ENCODE measurements at places on chromosomes 2 and 18.

DNA sequence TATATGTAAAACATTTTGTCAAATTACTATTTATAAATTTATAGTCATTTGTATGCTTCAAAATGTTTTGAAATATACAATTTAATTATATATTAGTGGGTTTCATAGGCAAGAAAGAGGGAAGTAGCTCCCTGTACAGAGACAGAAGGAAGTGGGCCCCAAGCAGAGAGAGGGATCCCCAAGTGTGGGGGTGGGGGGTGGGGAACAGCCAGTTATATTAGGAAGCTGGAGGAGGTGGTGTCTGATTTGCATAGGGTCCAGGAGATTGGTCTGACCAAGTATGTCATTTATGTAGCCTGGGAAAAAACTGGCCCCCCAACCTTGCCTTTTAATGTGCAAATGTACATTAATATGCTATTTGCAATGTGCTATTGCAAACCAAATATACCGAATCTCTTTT lies 76.5 kb upstream of the ZSWIM2 start:
- no peak for DNase-seq

DNA sequence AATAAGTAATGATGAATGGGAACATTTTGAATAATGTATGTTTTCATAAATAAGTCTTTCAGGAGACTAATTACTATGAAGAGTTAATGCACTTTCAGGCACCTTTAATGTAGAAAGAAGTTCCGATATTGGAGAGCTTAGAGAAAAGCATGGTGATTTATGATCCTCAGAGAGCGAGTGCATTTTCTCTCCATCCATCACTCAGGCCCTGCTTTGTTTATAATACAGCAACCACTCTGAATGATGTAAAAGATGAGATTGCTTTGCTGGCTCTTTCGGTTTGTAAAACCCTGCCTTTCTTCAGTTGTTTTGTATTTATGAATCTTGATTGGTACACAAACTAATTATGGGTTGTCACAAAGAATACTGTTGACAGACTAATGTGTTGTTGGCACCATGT lies 132.0 kb downstream of the NYAP2 start:
- DNase-seq: no peak

GRCh38 chr2:24214880-24215279 lies 40.0 kb downstream of the FAM228A start:
- no peak for DNase-seq

GRCh38 chr2:239887604-239888003 lies 137.5 kb downstream of the NDUFA10 start:
- DNase-seq: no peak

- DNase-seq: no peak
These were observed 24.9 kb upstream of the RPIA start for GRCh38 chr2:88666576-88666975.

DNA sequence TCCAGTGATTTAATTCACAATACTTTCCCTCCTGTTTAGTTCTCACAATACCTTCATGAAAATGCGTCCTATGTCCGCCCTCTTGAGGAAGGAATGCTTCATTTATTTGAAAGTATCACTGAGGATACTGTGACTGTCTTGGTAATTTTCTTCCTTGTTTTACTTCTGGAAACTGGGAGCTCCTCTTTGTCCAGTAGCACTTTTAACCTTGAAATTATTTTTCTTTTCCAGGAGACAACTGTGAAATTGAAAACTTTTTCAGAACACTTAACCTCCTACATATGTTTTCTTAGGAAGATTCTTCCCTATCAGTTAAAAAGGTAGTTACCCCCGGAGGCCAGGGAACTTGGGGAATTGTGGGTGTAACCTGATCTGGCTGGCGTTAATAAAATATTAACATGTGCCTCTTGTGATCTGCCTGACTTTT lies 58.9 kb upstream of the STON1 start:
- DNase-seq: no peak

- DNase-seq: no peak
These were observed 6.4 kb downstream of the VRK2 start for GRCh38 chr2:58052978-58053377.

DNA sequence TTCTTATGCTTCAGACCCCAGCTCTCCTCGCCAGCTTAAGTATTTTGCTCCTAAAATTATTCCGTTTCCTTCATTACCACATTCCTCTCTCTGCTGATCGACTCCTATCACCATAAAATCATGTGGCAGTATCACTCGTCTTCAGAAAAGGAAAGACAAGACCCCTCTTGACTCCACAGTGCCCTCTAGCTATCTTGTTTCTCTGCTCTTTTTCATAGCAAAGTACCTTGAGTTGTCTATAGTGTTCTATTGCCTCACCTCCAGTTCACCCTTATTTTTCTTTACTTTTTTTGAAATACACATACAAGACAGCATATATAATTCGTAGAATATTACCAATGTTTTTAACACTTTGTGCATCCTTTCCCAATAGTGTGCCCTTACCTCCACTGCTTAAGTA lies 273.2 kb upstream of the SIX3 start:
- DNase-seq: no peak

GRCh38 chr18:59109375-59109774 lies 30.3 kb upstream of the SEC11C start:
- DNase-seq: no peak

- no peak for DNase-seq
These were observed 48.9 kb downstream of the LAMA3 start for GRCh38 chr18:23738151-23738550.

GRCh38 chr2:134515137-134515536 lies 203.7 kb downstream of the TMEM163 start:
- no peak for DNase-seq

DNA sequence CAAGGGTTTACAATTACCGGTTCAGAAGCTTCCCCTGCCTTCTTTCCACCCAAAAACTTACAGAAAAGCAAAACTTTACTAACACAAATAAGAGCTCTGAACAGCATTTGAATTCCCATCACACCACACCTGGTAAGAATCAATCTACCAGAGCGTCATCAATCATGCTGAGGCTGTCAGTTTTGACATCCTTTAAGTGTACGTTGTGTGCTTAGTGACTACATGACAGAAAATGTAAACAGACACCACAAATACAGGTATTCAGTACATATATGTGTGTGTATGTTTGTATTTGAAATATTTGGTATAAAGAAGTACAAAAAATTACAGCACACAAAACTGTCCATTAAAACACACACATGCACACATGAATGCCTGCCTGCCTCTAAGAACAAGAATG lies 523.5 kb downstream of the TMEM182 start:
- no peak for DNase-seq

Measured in activated CD8-positive, alpha-beta memory T cell treated with anti-CD3 and anti-CD28 coated beads for 4 hours (primary cell).